Daoy (cell line): ENCODE measurements at places on chromosomes 6 and 20. TPM values are rescaled to one million over a fixed set of nuclear protein-coding genes. Genes with fewer than 3 reads are reported as not detected.

LRRC73 gene
- 2.1 TPM in 1 of 2 replicates, not detected in the other for total RNA-seq

C6orf15 gene
- total RNA-seq = not detected in 2 replicates

C20orf173 gene
- not detected in 2 replicates for total RNA-seq

OARD1 gene
- total RNA-seq = 28.8 and 29.0 TPM in 2 replicates

OOEP gene
- not detected in 2 replicates for total RNA-seq

PSORS1C2 gene
- not detected in 2 replicates for total RNA-seq

POM121L2 gene
- not detected in 2 replicates for total RNA-seq

LZTS3 gene
- total RNA-seq = 1.1 and 3.2 TPM in 2 replicates

HUS1B gene
- 2.9 and 6.8 TPM in 2 replicates for total RNA-seq

DST gene
- 77.6 and 106 TPM in 2 replicates for total RNA-seq

CAGE1 gene
- 0.11 and 0.36 TPM in 2 replicates for total RNA-seq

OR2H2 gene
- not detected in 2 replicates for total RNA-seq

SLC24A3 gene
- 0.06 TPM in 1 of 2 replicates, not detected in the other for total RNA-seq

NUDT3 gene
- total RNA-seq = 35.1 and 35.4 TPM in 2 replicates

ZNF391 gene
- 0.74 and 9.7 TPM in 2 replicates for total RNA-seq

PLCB4 gene
- 0.54 and 3.7 TPM in 2 replicates for total RNA-seq

DUSP15 gene
- total RNA-seq = 1.9 and 4.2 TPM in 2 replicates

PSMA7 gene
- 722 and 899 TPM in 2 replicates for total RNA-seq

C2 gene
- total RNA-seq = 0.24 and 1.5 TPM in 2 replicates

ZSCAN31 gene
- 27.6 and 36.1 TPM in 2 replicates for total RNA-seq

GABRR1 gene
- total RNA-seq = not detected in 2 replicates

BEND3 gene
- 4.2 and 5.6 TPM in 2 replicates for total RNA-seq

SUMO4 gene
- 0.11 TPM in 1 of 2 replicates, not detected in the other for total RNA-seq

ADTRP gene
- 2.5 and 2.8 TPM in 2 replicates for total RNA-seq

HLA-A gene
- total RNA-seq = 321 and 324 TPM in 2 replicates

ROMO1 gene
- total RNA-seq = 435 and 443 TPM in 2 replicates

ELMO2 gene
- total RNA-seq = 13.4 and 24.5 TPM in 2 replicates

MTO1 gene
- total RNA-seq = 42.0 and 44.0 TPM in 2 replicates

GNMT gene
- total RNA-seq = 1.5 TPM in 1 of 2 replicates, not detected in the other

MLN gene
- total RNA-seq = not detected in 2 replicates

LY6G6C gene
- total RNA-seq = not detected in 2 replicates

THBD gene
- total RNA-seq = 5.1 and 5.4 TPM in 2 replicates

PPP1R14C gene
- total RNA-seq = 12.3 and 17.5 TPM in 2 replicates

GSTA3 gene
- not detected in 2 replicates for total RNA-seq

NKAIN2 gene
- total RNA-seq = not detected in 2 replicates

ADAM33 gene
- total RNA-seq = not detected in 2 replicates

TINAG gene
- total RNA-seq = not detected in 2 replicates

C6orf52 gene
- total RNA-seq = 2.7 and 13.0 TPM in 2 replicates

STMND1 gene
- 0.29 and 0.33 TPM in 2 replicates for total RNA-seq

BANF2 gene
- not detected in 2 replicates for total RNA-seq
